ENCODE measurements at places on chromosomes 5 and 9. TPM values are rescaled to one million over a fixed set of nuclear protein-coding genes. Genes with fewer than 3 reads are reported as not detected.

The ERCC8 gene
- 10.4 TPM for polyA plus RNA-seq

The NPR3 gene
- polyA plus RNA-seq, result 9.8 TPM

- no peak for DNase-seq
Measured at GRCh38 chr5:126056851-126057622, 366.2 kb upstream of the GRAMD2B start.

- DNase-seq, result no peak
Measured at GRCh38 chr5:74631081-74631953, 9.2 kb downstream of the ENC1 start.

The PLCXD3 gene
- 4.9 TPM for polyA plus RNA-seq

DNA sequence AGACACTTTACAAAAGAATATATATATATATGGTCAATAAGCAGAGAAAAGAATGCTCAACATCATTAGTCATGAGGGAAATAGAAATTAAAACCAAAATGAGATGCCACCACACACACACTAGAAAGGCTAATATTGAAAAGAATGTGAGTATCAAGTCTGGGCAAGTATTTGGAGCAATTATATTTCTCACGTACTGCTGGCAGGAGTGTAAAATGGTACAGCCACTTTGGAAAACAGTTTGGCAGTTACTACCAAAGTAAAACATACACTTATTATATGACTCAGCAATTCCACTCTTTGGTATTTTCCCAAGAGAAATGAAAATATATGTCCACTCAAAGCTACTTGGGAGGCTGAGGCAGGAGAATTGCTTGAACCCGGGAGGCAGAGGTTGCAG is 29.8 kb downstream of the NEUROG1 start:
- no peak for DNase-seq

- DNase-seq, result no peak
Measured at GRCh38 chr5:43609752-43610151, 6.8 kb downstream of the NNT start.

The ZNF883 gene
- polyA plus RNA-seq, result 2.6 TPM

DNA sequence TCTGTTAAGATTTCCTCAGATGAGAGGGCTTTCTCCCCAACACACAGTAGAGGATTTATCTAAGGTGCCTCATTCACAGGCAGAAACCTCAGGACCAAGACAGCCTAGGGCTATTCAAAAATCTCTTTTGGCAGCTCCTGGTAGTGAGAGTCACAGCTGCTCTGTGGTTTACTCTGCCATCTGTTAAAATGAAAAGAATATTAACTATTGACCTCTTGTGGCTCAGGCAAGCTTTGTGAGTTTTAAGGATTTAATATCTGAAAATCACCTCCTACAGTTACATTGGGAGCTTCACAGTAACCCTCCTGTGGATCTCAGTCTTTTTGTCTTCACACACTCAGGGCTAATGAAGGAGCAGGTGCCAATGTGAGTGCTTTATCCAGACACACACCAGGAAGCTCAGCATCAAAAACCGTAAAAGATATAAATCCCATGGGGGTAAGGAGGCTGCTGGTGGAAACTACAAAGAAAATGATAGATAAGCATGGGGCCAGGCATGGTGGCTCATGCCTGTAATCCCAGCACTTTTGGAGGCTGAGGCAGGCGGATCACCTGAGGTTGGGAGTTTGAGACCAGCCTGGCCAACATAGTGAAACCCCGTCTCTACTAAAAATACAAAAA is 29.7 kb downstream of the PPP1R2B start:
- DNase-seq, result no peak

DNA sequence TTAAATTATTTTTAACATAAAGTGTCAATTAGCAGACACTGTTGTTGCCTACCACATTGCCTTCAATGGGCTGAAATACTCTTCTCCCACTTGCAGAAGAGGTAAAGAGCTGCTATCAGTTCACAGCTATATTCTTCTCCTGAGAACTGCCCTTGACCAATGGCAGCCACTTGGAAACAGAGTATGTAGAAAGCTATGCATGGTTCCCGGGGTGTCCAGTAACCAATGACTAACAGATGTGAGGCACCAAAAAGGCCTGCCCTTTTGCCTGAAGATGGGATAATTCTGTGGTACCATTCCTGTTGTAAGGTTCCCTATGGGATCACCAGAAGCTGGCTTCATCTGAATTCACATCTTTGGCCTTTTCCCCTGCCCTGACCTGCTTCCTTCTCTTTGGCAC is 181.4 kb upstream of the MAP3K1 start:
- no peak for DNase-seq

GRCh38 chr5:50328193-50328729 is 112.8 kb downstream of the EMB start:
- no peak for DNase-seq

DNA sequence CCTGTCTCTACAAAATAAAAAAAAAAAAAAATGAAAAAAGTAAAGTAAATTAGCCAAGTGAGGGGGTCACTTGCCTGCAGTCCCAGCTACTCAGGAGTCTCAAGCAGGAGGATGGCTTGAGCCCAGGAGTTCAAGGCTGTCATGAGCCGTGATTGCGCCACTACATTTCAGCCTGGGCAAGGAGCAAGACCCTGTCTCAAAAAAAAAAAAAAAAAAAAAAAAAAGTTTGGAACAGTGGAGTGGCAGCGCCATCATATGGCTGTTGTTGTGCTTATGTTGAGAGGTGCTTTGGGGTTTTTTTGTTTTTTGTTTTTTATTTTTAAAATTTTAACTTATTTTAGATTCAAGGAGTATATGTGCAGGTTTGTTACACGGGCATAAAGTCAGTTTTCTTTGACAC is 3.6 kb downstream of the BRIX1 start:
- no peak for DNase-seq

- no peak for DNase-seq
Measured at GRCh38 chr5:14644623-14645237, 19.8 kb upstream of the OTULIN start.

The PCDHB4 gene
- polyA plus RNA-seq, result 1.6 TPM

DNA sequence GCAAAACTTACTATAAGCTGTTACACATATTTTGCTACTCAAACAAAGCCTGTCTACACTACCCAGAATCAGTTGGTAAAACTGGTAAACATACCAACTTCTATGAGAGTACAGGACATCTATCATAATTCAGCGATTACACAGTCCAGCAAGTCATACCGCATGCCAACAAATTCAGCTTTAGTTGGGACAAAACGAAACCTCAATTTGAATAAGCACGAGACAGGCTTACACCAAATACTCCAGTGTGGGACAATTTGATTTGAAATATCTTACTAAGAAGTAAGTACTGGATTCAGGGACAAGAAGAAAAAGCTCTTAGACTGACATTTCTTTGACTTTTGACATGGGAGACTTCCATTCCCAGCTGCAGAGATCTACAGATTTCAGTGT is 2.0 kb downstream of the NRG2 start:
- DNase-seq, result no peak

GRCh38 chr9:131416509-131416908 is 22.6 kb downstream of the PRRC2B start:
- no peak for DNase-seq

The ADRA1B gene
- 0.12 TPM for polyA plus RNA-seq

- no peak for DNase-seq
Measured at GRCh38 chr5:131393498-131393968, 129.7 kb downstream of the CDC42SE2 start.

- no peak for DNase-seq
Measured at GRCh38 chr5:11905206-11905605, 960 bp upstream of the CTNND2 start.

The F2R gene
- 52.5 TPM for polyA plus RNA-seq

- no peak for DNase-seq
Measured at GRCh38 chr5:57715296-57715695, 232.7 kb upstream of the ACTBL2 start.

DNA sequence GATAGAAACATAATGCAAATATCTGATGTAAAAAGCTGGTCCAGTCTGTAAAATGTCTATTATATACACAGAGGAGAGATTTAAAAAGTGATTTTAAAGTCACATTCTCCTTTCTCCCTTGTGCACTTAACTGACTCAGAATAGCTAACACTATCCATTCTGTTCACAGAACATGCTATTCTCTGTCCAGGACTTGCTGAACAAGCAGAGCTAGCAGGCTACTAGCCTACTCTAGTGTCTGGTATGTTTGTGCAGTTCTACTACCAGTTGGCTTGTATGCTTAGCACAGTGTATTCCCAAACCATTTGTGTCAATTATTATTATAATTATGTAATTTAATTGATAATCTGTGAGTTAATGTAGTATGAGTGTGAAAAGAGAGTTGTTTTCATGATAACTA is 161.7 kb upstream of the NUDT12 start:
- no peak for DNase-seq

DNA sequence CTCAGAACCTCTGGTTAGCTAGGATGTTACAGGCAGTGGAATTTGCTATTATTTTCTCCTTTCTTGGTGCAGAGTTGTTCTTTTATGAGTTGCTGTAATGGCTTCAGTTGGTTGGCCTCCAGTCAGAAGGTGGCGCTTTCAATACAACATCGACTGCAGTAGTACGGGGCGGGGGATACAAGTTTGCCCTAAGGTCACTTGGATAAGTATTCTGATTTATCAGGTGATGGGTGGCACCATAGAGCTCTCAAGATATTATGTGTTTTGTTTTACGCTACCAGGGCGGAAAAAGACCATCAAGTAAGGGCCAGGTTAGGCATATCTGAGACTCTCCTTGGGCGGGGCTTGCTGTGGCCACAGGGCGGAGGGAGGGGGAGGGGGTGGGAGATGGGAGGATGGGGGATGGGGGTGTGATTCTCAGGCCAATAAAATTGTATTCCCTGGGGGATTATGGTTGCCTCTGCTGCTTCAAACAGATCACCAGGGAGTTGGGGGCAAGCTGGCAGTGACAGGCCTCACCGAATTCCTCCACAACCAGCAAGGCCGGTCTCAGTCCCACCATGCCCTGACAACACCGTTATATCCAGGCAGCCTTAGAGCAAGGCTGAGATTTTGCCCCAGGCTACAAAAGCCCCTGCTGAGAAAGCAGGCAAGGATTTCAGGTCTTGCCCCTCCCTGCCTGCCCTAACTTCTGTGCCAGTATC is 15.9 kb upstream of the RNF38 start:
- no peak for DNase-seq

- no peak for DNase-seq
Measured at GRCh38 chr5:366541-367357, 45.2 kb downstream of the AHRR start.

DNA sequence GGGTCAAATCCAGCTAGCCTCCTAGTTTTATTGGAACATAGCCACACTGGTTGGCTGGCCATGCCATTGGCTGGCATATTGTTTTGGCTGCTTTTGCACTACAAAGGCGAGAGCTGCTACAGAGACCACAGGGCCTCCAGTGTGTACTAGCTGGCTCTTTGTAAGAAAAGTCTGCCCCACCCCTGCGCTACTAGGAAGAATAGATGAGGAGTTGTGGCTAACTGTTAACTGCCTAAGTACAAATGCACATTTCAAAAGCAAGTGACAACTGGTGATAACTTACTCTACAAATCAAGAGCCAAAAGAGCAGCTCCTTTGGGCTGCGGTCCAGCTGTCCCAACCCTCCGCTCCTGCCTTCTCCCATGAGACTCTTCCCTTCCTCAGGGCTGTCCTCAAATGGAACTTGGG is 63.9 kb downstream of the SERINC5 start:
- no peak for DNase-seq

GRCh38 chr5:136631186-136631585 is 265.8 kb upstream of the TRPC7 start:
- no peak for DNase-seq

The LRRC26 gene
- 12.0 TPM for polyA plus RNA-seq

The GPSM1 gene
- 39.9 TPM for polyA plus RNA-seq

DNA sequence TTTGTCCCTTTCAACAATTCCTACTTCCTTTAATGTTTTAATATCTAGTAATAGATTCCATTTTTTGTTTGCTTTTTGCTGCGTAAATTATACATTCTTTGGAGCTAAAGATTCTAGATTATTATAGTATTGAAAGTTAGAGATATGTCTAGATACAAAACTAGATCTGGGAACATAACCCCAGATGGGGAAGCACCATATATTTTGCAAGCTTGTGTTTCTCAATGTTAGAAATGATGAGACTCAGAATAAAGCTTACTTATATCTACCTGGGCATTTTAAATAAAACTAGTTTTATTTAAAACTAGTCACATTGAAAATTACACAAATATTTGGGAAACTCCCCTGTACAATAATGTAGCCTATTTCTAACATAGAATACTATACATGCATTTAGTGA is 32.2 kb downstream of the TRIO start:
- no peak for DNase-seq

GRCh38 chr5:113292462-113292861 is 142.3 kb downstream of the TSSK1B start:
- no peak for DNase-seq

GRCh38 chr5:75048457-75048953 is 3.9 kb downstream of the GCNT4 start:
- DNase-seq, result no peak

DNA sequence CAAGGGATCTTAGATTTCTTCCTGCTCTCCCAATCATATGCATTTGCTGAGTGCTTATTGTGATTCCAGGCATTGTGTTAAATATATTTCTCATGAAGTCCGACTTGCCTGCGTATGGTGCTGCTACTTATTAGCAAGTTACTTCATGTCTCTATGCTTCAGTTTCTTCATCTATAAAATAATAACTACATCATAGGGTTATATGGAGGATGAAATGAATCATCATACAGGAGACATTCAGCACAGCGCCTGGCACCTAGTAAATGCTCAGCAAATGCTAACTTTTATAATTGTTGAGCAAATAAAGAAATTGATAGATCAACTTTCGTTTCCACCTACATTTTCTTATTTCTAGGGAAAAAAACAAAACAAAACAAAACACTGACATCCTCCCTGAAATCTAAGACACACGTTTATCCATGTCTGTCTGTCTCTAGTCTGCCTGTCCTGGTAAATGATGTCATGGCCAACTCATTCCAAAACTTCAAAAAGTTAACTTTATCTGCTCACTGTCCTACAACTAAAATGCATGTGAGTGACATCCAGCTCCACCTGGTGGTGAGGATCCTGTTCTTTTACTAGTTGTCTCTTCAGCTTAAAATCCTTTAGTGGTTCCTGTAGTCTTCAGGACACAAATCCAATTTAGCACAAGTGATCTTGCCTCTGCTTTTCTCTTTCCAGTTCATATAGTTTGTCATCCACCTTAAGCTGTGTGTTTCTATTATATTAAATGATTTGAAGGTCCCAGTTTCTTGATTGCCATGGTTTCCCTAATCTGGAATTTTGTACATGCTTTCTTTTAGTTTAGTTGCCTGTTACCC is 27.7 kb downstream of the PPP3R2 start:
- no peak for DNase-seq

GRCh38 chr9:114233491-114234185 is 78.3 kb downstream of the COL27A1 start:
- DNase-seq, result no peak

GRCh38 chr5:67166460-67167285 is 29.9 kb downstream of the CD180 start:
- no peak for DNase-seq

GRCh38 chr5:111313017-111313724 is 89.0 kb downstream of the CAMK4 start:
- no peak for DNase-seq

DNA sequence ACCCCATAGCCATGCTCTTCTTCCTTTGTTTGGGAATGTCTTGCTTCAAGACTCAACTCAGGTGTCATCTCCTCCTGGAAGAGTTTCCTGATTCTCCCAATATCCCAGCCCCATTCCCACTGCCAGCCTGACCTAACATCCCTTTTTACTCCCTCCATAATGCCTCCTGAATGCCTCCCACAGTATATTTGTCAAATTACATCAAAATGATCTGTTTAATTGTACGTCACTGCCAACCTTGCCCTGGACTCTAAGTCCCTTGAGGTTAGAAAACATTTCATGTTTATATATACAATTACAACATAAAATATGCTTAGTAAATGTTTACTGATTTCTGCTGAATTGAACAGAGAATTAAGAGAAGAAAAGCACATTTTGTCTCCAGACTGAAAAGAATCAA is 301.6 kb upstream of the PDE4D start:
- DNase-seq, result no peak
